ENCODE measurements at places on chromosomes 4 and X.
A peak's percentile ranks its signal among the peaks of the same experiment; 100 is the strongest.

DNA sequence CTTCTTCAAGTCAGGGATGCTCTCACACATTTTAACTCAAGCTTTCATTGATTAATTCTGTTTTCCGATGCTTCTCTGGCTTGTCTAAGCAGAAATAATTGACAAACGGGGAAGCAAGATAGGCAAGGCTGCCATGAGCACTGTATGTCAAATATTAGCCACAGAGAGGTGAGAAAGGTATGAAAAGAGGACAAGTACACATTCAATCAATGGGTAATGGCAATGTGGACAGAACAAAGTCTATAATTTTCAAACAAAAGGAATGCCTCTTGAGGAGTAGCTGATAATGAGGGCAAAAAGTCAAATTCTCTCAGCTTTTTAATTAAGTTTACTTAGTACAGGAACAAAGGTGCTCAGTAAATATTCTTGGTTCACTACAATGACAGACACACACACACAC, 19.6 kb downstream of the COX7B2 start:
- no peak for DNase-seq

DNA sequence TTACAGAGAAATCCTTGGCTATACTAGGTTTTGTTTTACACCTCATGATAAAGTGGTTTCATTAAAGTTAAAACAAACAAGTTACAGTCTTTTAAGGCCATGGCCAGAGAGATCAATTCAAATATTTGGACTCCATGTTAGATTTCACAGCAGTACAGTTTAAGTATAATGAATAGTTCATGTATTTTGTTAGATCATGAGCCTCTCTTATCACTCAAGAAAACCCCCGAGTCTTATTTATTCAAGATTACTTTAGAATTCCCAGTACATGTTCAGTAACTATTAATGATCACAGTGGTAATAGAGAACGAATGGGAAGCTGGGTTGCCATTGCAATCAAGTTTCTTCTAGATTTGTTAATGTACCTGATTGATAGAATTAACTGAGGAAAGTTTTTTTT, 15.2 kb downstream of the PDLIM5 start:
- DNase-seq: no peak

- no peak for DNase-seq
Observed at GRCh38 chrX:10486373-10486772, 134.0 kb downstream of the MID1 start.

DNA sequence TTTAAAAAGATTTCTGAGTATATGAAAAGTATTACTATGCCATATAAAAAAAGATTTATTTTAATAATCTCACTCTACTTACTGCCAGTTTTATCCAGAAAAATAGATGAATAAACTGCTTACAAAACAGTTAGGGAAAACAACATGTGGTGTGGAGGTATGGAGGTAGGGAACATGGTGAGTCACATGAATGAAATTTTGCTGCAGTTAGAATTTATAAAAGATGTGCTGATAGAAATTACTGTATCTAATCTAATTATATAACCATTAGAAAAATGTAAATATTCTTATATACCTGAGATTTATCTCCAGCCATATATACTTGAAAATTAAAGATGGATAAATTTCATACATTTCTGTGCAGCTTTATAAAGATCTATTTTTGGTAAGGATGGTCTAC, 184.0 kb upstream of the ANK2 start:
- no peak for DNase-seq

GRCh38 chr4:177558995-177559394, 116.8 kb upstream of the AGA start:
- DNase-seq: no peak

DNA sequence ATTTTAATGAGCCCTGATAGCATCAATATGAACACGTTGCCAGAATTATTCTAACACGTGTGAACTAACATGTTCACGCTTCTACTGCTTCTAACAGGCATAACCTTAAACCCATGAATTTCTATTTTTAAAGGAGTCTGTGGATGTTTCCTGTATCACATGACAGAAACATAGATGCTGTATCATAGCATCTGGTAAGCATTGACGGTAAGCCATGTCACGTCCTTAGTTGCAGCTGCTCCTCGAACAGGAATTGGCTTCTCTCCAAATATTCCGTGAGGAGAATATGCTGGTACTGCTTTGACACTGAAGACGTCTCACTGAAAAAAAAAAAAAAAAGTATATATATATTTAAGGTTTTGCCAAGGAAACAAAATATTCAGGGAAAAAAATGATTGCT, 105.1 kb upstream of the MXRA5 start:
- DNase-seq: no peak

DNA sequence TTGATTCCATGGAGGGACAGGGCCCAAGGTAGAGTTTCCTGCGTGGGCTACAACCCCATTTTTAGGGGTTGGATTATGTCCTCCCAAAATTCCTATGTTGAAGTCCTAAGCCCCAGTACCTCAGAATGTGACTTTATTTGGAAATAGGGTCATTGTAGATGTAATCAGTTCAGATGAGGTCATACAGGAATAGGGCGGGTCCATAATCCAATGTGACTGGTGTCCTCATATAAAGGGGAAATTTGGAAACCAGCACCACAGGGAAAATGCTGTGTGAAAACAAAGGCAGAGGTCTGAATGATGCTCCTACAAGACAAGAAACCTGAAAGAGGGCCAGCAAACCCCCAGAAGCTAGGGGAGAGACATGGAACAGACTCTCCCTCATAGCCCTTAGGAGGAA, 31.1 kb upstream of the MAMLD1 start:
- no peak for DNase-seq

DNA sequence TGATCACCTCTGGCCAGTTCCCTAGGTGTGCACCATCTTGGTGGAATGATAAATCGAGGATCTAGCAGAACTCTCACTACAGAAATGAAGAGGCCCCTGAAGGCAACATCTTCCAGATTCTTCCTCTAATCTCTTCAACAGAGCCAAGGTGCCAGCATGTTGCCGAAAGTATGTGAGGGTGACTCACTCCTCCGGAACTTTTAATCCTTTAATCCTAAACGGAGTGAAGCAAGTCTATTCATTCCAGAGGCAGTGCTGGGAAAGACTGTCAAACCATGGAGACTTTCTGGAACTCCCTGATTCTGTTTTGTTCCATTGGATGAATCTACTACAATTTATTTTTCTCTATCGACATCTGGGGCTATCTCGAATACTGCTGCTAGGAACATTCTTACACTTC, 68.7 kb downstream of the SUPT20HL2 start:
- no peak for DNase-seq

GRCh38 chrX:136920001-136920400, 39.5 kb upstream of the RBMX start:
- DNase-seq: no peak

DNA sequence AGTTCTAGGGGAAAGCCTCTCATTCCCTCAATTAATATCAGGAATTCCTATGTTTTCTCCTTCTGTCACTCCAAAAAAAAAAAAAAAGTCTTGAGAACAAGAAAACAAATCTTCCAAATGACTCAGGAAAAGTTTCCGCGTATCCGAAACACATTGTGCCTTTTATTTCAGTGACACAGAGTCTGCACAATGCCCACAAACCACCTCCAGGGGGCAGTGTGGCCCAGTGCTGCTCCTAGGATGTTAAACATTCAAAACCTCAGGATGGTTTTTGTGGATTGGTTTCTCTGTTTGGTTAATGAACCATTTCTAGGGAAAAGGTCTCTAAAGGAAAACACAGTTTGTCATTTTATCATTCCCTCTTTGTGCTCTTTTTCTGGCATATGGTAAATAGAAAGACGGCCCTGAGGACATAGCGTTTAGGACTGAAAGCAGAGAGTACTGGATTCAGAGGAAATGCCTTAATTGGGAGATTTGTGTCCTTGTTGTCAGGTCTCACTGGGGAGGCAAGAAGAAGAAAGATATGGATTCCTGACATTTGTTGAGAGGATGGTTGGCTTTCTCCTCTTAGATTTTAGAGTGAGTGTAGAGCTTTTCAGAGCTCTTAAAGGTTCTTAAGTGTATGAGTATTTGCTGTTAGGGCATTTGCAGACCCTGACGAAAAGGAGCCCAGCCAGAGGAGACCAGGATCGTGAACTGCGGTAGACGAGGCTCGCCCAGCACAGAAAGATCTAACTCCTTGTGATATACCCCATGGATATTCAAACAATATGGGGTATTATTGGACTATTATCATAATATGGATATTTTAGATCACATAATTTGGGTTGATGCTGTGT, 65.7 kb upstream of the MAP9 start:
- peak; percentile 56 for DNase-seq

DNA sequence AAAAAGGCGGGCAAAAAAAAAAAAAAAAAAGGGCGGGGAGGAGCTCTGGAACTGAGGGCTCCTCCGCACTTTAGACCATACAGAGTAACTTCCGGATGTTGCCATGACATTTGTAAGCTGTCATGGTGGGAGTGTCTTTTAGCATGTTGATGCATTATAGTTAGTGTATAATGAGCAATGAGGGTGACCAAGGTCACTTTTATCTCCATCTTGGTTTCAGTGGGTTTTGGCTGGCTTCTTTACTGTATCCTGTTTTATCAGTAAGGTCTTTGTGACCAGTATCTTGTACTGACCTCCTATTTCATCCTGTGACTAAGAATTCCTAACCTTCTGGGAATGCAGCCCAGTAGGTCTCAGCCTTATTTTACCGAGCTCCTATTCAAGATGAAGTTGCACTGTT, 193.4 kb downstream of the UGT8 start:
- DNase-seq: no peak

DNA sequence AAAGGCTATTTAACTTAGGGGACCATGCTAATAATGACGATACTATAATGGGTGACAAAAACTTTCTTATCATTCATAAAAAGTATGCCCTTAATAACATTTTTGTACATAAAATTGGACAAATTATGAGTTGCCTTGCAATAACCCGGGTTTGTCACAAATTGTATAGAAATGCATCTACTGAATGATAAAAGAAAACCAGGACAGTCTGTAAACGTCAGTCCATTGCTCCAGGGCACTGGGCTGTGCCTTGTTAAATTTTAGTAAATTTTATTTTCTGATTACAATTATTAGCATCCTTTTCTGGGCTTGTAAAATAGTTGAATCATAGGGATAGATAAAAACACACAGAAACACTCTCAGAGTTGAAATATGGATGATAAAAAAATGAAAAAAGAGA, 778.3 kb downstream of the RAPGEF2 start:
- DNase-seq: no peak

DNA sequence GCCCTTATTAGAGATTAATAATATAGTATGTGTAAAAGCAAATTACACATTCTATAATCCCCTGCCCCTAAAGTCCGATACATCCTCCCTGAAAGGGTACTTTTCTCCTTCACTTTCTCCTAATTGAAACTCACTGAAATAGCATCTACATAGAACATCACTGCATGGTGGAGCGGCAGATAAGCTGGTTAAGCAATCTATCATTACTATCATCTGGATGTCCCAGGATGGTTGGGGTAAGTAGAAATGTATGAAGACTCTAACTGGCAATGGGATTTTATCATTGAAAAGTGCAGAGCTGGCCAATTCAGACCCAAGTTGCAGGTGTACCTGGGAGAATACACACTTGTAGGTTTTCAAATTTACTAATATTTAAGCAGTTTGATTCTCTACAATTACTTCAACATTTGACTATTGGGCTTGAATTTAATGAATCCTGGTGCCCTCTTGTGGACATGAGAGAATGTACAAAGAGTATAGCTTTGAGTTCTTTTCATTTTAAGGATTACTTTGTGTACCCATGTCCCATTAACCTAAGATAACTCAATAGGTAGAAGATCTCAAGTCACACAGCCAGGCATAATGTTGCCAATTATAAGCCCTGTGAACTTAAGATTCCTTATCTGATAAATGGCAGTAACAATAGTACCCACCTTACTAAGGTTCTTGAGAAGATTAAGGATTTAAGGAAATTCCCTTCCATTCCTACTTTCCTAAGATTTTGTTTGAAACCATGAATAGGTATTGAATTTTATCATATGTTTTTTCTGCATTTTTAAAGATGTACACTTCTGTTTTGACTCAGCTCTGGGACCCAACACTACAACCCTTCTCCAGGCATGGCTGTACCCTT, 69.8 kb downstream of the SHROOM3 start:
- DNase-seq: no peak

DNA sequence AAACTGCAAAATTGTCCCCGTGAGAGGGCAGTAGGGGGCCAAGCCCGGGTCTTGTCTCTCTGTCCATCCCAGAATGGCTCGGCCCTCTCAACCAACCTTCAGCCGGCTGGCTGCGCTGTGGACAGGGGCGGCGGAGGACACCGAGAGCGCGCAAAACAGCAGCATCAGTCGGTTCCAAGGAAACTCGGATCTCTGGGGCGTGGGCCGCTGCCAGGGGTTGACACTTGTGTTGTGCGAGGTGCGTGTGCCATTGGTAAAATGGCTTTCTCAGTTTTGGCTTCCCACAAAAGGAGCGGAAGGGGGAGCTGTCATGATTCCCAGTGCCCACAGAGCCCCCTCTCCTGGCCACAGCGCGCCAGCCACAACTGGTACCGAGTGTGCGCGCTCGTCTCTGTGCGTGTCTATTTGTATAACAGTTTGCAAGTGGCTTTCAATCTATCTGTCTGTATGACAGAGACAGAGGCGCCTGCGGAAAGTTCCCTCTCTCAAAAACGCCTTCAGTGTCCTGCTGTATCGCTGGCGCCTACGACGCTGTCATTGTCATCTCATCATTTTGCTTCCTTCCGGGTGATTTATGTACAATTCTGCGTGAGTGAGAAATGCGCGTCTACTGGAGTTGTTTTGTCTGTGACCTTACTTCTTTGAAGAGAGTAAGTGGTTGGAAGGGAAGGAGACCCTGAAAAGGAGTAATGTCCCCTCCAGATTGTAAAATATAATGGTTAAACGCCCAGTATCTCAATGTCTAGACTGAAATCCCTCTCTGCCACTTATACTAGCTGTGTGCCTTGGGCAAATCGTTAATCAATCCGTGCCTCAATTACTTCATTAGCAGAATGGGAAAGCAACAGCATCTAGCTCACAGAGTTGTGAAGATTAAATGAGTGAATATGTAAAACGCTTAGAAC, 1.8 kb downstream of the DKK2 start:
- peak; percentile 43 for DNase-seq

- DNase-seq: no peak
Observed at GRCh38 chr4:30605616-30606190, 114.5 kb upstream of the PCDH7 start.

DNA sequence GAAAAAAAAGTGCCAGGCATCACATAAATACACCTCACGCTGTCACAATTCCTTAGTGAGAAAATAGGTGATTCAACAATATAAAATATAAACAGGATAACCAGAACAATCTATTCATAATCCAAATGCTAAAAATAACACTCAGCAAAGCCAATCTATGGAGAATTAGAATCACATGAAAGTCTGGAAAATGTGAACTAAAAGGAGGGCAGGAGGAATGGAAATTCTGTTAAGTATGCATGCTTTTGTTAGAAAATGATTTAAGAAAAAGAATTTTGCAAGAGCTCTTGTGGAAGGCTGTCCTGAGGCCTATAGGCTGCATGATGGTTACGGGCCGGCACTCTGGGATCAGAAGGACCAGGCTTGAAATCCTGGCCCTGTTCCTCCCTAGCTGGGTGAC, 70.6 kb upstream of the PROM1 start:
- DNase-seq: no peak

- DNase-seq: no peak
Observed at GRCh38 chr4:58510652-58511051, 1400.5 kb upstream of the IGFBP7 start.

- DNase-seq: no peak
Observed at GRCh38 chr4:129972257-129972656, 876.3 kb downstream of the C4orf33 start.

All from caudate nucleus (tissue), 63 donors.